Left lung (tissue), 14 donors: ENCODE measurements at places on chromosomes 4 and X. TPM values are rescaled to one million over a fixed set of nuclear protein-coding genes. Genes with fewer than 3 reads are reported as not detected.

DNA sequence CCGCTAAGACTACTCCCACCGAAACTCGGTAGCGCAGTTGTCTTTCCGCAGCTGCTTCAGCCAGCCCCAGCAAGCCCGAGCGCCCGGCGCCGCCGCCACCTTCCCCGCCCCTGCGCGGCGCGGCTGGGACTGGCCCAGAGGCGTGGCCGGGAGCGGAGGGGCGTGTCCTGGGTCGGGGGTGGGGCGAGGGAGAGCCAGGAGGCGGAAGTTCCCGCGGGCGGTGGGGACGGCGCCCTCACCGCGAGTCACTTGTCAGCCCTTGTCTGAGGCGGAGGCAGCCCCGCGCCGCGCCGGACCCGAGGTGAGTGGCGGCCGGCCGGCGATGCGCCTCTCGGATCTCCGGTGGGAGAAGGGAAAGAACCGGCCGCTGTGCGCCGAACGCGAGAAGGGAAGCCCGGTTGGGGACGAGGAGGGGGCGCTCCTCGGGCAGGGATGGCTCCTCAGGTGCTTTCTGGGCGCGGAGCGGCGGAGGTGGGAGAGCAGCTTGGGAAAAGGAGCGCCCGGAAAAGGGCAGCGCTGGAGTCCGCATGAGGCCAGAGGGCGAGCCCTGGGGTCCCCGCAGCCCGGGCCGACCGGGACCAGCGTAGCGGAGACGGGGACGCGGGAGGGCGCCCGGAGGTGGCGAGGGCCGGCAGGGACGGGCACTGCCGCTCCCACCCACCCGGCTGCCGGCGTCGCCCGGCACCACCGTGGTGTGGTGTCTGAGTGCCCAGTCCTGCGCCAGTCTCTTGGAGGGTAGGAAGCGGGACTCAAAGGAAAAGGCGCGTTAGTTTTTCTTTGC, at the start of gene PDLIM5:
Gene PDLIM5 (plus strand): TSS at position 248 of the 781 bp plus-strand sequence. CDS start 3,347 bp downstream, outside the sequence.
- peaks cover 8% of the 10 kb centered on the region for H3K27me3 ChIP-seq
- DNase-seq, result peak; percentile 95
- peak within 1 kb of the TSS; percentile 84 for H3K4me3 ChIP-seq
- peaks cover 17% of the 10 kb centered on the region for H3K36me3 ChIP-seq
- H3K4me1 ChIP-seq, result peaks cover 38% of the 10 kb centered on the region

DNA sequence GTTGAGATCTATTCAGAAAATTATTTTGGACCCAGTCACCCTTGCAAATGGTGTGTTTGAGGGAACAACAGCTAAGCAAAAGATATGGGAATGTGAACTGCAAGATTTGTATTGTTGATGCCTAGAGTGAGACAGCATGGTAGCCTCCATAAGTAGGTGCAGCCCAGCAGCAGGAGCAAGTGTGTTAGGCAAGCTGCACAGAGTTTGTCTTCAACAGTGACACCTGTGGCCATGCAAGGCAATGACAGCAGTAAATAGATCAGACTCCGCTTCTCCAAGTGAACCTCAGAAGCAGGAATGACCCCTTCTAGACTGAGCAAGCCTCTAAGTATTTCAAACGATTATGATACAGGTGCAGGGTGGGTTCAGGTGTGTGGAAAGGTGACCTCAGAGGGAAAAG, 133.4 kb upstream of the MSX1 start:
- no peaks in the 10 kb centered on the region for H3K27me3 ChIP-seq
- DNase-seq, result no peak
- no peaks in the 10 kb centered on the region for H3K4me1 ChIP-seq

The FAM47E gene
- 6.3 TPM for polyA plus RNA-seq

DNA sequence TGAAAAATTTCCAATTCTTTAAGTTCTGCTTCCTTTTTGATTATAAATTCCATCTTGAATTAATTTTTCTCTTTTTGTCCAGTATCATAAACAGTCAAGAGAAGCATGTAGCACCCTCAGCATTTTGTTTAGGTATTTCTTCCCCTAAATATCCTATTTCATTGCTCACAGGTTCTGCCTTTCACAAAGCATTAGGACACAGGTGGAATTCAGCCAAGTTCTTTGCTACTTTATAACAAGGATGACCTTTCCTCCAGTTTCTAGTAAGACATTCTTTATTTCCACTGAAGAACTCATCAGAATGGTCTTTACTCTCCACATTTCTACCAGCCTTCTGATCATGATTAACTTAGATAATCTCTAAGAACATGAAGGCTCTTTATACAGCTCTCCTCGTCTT, 7.4 kb downstream of the SLC9B1 start:
- peak overlapping the region; percentile 26 for H3K27ac ChIP-seq
- no peaks in the 10 kb centered on the region for H3K27me3 ChIP-seq
- H3K4me3 ChIP-seq, result no peak overlapping the region
- no peak for DNase-seq

The NEXMIF gene
- 0.15 TPM for polyA plus RNA-seq

- H3K4me1 ChIP-seq, result no peaks in the 10 kb centered on the region
- no peak for DNase-seq
- no peak overlapping the region for H3K4me3 ChIP-seq
- no peaks in the 10 kb centered on the region for H3K36me3 ChIP-seq
- no peak overlapping the region for H3K27ac ChIP-seq
- H3K27me3 ChIP-seq, result no peaks in the 10 kb centered on the region
Measured at GRCh38 chr4:81498046-81498445, 26.3 kb upstream of the RASGEF1B start.

- no peak overlapping the region for H3K4me3 ChIP-seq
- H3K27ac ChIP-seq, result no peak overlapping the region
- DNase-seq, result no peak
- H3K36me3 ChIP-seq, result no peaks in the 10 kb centered on the region
- H3K4me1 ChIP-seq, result peaks cover 30% of the 10 kb centered on the region
Measured at GRCh38 chr4:123741906-123742305, 345.3 kb downstream of the SPRY1 start.

- H3K27ac ChIP-seq, result no peak overlapping the region
- H3K4me3 ChIP-seq, result no peak overlapping the region
- no peak for DNase-seq
- H3K27me3 ChIP-seq, result no peaks in the 10 kb centered on the region
- H3K4me1 ChIP-seq, result no peaks in the 10 kb centered on the region
- no peaks in the 10 kb centered on the region for H3K36me3 ChIP-seq
Measured at GRCh38 chrX:43448688-43449087, 207.4 kb upstream of the MAOA start.

DNA sequence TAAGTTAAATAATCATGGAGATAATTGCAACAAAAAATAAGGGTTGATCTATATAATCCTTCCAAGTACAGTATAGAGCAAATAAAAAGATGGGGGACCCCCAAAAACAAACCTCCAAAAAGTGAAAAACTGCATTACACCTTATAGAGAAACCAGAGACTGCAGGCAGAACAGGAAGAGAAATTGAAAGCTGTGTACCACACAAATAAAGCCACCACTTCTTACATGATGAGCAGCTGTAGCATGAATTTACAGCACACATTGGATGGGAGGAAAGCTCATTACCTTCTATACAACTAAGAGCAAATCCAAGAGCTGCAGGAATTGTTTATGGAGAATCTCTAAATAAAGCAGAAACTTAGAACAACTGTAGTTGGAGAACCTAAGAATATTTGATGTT, 152.4 kb upstream of the PDE5A start:
- no peaks in the 10 kb centered on the region for H3K27me3 ChIP-seq
- H3K27ac ChIP-seq, result no peak overlapping the region
- no peak for DNase-seq
- H3K36me3 ChIP-seq, result no peaks in the 10 kb centered on the region

GRCh38 chr4:71713611-71714203, 70.2 kb downstream of the GC start:
- H3K4me3 ChIP-seq, result no peak overlapping the region
- H3K36me3 ChIP-seq, result no peaks in the 10 kb centered on the region
- H3K27ac ChIP-seq, result no peak overlapping the region
- no peaks in the 10 kb centered on the region for H3K4me1 ChIP-seq

The HTN3 gene
- not detected for polyA plus RNA-seq

DNA sequence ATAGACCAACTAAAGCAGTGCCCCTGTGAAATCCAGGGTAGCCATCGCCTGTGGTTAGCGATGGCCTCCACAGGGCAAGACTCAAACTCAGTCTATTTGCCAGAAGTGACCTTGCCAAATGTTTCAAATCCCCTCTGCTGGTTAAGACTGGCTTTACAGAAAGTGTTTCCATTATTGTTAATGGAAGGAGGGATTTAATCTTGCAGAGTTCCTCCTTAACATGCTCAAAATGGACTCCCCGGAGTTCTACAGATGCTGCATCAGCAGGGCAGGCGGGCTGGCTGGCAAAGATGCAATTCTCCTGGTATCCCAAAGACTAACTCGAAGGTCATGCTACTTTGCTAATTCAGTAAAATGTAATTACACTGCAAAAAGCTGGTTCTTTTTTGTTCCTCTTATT, 313.0 kb upstream of the SLC7A11 start:
- H3K4me3 ChIP-seq, result no peak overlapping the region
- DNase-seq, result no peak
- no peaks in the 10 kb centered on the region for H3K36me3 ChIP-seq
- no peaks in the 10 kb centered on the region for H3K4me1 ChIP-seq
- H3K27ac ChIP-seq, result no peak overlapping the region

GRCh38 chr4:110878413-110878812, 255.5 kb upstream of the PITX2 start:
- no peak for DNase-seq
- no peaks in the 10 kb centered on the region for H3K4me1 ChIP-seq
- no peak overlapping the region for H3K4me3 ChIP-seq
- H3K36me3 ChIP-seq, result no peaks in the 10 kb centered on the region

The SPINK2 gene
- 0.67 TPM for polyA plus RNA-seq

DNA sequence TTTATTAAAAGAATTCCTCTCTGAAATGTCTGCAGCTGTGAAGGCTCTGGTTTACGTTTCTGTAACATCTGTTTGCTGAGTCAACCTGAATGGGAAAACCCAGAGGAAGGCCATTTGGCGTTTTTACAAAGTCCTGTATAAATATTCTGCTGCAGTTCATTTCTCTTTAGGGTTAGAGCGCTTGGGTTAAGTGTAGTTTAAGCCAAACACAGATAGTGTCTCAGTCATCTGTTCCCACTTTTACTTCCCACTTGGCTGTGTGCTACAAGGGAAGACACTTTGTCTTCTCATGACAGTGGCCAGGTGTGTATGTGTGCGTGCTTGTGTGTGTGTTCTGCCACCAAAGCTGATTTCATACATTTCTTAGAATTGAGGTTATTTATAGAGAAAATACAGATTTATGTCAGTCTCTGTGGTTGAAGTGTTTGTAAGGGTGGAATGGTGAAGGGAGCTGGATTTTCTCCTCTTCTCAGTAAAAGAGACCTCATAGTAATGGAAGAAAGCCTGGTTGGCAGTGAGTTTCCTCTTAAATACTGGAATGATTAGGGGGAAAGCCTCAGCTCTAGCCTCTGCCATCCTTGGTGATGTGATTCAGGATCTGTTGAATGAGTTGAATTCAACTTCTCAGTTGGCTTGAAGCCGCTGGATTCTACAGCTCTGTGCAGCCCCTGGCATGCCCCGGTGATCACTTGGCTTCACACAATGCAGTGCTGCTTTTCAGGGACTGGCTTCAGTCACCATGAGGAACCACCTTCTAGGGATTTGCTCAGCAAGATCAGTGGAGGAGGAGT, 50.6 kb downstream of the JADE1 start:
- H3K27me3 ChIP-seq, result no peaks in the 10 kb centered on the region
- no peak for DNase-seq
- peaks cover 30% of the 10 kb centered on the region for H3K4me1 ChIP-seq
- H3K27ac ChIP-seq, result no peak overlapping the region

DNA sequence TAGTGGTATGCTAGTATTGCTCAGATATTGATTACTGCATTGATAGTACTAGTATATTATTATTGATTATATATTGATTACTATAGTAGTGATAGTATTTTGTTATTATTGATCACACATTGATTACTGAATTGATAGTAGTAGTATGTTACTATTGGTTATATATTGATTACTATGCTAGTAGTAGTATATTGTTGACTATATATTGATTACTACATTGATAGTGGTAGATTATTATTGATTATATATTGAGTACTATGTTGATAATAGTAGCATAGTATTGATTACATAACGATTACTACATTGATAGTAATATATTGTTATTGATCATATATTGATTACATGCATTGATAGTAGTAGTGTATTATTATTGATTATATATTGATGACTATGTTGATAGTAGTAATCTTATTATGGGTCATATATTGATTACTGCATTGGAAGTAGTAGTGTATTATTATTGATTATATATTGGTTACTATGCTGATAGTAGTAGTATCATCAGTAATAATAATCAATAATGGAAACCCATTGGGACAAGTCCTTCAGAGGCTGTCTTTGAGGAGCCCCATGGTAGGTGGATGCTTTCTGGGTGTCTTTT, 30.6 kb downstream of the GYG2 start:
- H3K36me3 ChIP-seq, result no peaks in the 10 kb centered on the region
- no peaks in the 10 kb centered on the region for H3K4me1 ChIP-seq
- H3K4me3 ChIP-seq, result no peak overlapping the region

DNA sequence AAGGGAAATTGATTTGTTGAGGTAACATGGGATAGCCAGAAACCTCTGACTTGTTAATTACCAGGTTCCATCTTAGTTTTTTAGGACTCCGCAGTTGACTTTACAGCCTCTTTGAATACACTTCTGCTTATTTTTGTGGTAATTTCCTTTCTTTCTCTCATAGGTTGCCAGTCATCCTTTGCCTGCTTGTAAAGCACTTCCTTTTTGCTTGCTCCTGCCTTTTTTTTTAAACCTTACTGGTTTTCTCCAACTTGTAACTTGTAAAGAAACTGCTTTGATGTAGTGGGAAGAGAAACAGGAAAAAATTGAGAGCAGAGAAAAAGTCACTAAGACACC, 2.6 kb downstream of the PGK1 start:
- peaks cover 52% of the 10 kb centered on the region for H3K4me1 ChIP-seq
- no peaks in the 10 kb centered on the region for H3K27me3 ChIP-seq
- no peak overlapping the region for H3K4me3 ChIP-seq

DNA sequence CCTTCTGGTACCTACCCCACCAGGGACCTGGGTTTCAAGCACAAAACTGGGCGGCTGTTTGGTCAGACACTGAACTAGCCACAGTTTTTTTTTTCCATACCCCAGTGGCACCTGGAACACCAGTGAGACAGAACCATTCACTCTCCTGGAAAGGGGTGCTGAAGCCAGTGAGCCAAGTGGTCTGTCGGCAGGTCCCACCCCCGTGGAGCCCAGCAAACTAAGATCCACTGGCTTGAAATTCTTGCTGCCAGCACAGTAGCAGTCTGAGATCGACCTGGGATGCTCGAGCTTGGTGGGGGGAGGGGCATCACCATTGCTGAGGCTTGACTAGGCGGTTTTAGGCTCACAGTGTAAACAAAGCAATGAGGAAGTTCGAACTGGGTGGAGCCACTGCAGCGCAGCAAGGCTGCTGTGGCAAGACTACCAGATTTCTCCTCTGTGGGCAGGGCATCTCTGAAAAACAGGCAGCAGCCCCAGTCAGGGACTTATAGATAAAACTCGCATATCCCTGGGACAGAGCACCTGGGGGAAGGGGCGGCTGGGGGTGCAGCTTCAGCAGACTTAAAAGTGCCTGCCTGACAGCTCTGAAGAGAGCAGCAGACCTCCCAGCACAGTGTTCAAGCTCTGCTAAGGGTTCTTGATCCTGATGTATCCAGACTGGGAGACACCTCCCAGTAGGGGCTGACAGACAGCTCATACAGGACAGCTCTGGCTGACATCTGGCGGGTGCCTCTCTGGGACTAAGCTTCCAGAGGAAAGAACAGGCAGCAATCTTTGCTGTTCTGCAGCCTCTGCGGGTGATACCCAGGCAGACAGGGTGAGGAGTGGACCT, 223.0 kb downstream of the COX18 start:
- no peaks in the 10 kb centered on the region for H3K27me3 ChIP-seq
- no peak for DNase-seq
- H3K27ac ChIP-seq, result no peak overlapping the region
